ENCODE measurements at places on chromosomes 6 and 20.

GRCh38 chr6:36928547-36928918 lies 26.0 kb upstream of the PI16 start:
- DNase-seq = no peak

GRCh38 chr20:44692932-44693480 lies 22.2 kb upstream of the CCN5 start:
- DNase-seq = no peak

DNA sequence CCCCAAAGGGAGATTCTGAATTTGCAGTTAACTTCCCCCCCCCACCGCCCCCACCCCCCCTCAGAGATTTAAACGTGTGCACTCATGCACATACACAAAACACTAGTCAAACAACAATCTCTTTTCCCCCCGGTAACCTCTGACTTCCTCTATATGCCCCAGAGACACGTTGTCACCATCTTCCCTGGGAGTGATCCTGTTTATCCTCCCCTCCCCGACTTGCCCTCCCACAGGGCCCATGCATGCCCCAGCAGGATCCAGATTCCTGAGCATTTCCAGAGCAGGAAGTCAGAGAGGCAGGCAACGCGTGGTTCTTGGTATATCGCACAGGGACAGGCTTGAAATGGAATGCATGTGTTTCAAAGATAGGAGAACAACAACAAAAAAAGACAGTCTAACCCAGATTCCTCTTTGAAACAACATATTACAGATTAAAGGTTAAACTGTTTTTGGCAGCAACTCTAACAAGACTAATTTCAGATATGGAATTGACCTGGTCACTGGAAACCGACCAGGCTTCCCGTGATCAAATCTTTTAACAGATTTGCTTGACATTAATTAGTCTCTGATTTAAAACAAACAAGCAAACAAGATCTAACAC lies 1.3 kb downstream of the BLCAP start:
- DNase-seq = no peak

DNA sequence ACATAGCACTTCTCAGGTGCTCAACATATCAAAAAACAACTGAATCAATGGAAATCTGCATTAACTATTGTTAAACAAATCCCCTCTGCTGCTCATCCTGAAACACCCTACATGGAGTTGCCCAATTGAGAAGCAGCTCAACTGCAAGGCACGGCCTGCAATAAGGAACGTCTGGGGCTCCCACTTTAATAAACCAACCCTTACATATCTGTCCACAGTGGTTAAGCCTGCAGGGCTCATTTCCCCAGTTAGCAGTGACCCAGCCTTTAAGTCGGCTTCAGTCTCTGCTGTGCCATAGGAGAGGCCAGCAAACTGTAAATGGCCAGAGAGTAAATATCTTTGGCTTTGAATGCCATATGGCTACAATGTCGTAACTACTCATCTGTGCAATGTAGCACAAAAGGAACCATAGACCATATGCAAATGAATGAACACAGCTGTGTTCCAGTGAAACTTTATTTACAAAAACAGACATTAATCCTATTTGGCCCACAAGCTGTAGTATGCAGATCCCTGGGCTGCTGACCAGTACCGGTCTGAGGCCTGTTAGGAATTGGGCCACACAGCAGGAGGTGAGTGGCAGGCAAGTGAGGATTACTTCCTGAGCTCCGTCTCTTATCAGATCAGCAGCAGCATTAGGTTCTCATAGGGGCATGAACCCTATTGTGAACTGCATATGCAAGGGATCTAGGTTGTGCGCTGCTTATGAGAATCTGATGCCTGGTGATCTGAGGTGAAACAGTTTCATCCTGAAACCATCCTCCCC lies 522.7 kb upstream of the CDH4 start:
- DNase-seq = no peak
